ENCODE measurements at places on chromosomes 2 and 18.

DNA sequence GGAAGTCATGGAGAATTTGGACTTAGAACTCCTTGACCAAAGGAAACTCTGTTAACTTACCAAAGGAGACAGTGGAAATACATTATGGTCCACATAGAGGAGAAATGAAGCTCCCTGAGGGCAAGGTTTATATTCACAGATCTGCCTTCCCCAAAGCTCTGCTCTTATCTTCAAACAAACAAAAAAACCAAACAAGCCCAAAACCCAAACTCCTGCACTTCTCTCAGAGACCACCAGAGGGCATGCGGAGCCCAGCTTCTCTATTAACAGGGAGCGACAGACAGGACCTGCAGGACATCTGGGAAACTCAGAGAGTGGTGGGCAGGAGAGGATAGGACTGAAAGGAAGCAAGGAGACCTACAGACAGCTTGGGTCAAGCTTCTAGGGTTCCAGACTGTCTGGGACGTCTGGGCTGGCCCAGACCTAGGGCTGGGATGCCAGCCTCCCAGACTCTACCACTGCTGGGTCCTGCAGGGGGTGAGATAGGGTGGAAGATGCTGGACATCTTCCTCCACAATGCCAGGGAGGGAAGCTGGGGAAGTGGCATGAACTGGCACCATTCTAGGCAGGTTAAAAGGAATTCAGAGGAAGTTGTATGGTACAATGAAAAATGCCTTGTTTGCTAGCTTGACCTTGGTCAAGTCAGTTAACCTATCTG is 4.0 kb upstream of the WNT10A start:
- peak; percentile 80 for DNase-seq

DNA sequence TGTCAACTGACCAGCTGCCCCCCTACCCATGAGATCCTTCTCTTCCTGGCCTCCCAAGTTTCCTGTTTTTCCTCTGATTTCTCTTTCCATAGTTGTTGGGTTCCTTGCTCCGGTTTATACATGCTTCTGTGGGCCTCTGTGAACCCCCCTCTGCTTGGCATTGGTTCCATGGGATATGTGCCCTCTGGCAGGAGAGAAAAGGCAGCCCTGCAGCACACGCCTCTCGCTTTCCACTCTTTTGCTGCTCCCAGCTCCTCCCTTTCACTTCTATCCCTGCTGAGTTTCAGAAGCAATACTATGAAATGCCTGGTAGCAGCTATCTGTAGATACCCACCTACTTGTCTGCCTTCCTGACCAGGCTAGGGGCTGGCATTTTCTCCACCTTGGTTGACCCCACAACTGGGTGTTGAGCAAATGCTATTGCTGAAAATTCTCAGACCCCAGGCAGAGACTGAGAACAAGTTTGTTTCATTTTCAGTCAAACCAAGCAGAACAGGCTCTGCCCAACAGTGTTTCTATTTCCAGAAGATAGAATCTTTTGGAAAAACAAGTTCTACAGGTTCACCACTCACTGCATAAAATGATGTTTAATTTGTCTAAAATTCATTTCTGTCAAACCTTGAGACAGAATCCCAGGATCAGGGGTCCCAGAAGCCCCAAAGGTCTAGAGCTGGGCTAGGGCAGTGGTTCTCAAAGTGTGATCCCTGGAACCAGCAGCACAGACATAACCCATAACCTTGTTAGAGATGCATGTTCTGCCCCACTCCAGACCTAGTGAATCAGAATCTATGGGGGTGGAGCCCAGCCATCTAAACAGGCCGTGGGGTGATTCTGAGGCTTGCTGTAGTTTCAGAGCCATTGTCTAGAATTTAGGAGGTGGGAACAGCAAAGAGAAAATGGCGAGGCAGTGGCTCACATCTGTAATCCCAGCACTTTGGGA is 13.4 kb downstream of the CAPG start:
- DNase-seq = no peak

DNA sequence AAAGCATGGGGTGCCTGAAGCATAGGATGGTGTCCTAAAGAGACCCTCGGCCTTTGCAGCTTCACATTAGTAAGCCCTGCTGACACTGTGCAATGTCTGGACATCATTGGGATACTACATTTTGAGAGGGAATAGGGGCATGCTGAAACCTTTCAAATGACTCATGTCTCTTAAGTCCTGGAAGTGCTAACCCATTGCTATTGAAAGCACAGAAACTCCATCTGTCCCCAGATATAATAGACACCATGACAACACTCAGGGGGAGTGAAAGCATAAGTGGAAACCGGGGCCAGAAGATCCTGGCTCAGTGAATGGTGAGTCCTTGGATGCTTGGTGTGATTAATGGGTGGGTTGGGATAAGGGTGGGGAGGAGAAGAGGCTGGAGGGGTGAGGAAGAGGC is 595.5 kb upstream of the ID2 start:
- no peak for DNase-seq

DNA sequence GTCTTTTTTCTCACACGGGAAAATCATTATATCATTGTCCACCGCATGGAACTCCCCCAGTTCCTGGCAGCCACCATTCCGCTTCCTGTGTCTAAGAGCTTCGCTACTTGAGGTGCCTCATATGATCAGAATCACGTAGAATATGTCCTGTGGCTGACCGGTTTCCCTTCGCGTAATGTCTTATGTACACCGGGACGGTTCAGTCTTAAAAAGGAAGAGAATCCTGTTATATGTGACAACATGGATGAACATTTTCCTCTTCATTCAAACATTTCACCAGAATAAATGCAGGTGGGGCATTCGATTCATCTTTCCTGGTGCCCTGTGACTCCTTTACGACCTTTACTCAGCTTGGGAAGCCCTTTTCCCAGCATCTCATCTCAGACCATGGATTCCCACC is 131.7 kb upstream of the TWIST2 start:
- no peak for DNase-seq

DNA sequence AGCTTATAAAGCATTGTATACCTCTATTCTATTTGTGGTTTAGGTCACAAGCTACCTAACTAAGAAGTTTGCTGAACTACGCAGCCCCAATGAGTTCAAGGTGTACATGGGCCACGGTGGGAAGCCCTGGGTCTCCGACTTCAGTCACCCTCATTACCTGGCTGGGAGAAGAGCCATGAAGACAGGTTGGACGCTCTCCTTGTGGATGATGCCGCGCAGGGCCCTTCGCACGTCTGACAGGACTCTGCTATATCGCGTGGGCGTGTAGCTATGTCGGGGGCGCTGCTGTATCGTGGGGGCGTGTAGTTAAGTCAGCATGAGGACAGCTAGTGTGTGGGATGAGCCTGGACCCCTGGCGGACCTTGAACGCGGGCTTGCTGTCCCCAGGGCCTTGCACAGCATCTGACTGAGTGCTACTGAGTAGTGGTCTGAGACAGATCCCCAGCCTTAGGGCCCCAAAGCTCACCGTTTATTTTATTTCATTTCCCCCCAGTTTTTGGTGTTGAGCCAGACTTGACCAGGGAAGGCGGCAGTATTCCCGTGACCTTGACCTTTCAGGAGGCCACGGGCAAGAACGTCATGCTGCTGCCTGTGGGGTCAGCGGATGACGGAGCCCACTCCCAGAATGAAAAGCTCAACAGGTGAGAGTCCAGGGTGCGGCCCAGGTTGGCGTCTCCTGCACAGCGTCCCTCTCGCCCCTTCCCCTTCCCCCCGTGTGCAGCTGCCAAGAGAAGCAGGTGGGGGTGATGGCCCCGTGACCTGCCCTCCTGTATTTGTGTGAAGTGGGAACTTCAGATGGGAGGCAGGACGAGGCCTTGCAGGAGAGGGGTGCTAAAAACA is 15.6 kb upstream of the CNDP1 start:
- DNase-seq = no peak

DNA sequence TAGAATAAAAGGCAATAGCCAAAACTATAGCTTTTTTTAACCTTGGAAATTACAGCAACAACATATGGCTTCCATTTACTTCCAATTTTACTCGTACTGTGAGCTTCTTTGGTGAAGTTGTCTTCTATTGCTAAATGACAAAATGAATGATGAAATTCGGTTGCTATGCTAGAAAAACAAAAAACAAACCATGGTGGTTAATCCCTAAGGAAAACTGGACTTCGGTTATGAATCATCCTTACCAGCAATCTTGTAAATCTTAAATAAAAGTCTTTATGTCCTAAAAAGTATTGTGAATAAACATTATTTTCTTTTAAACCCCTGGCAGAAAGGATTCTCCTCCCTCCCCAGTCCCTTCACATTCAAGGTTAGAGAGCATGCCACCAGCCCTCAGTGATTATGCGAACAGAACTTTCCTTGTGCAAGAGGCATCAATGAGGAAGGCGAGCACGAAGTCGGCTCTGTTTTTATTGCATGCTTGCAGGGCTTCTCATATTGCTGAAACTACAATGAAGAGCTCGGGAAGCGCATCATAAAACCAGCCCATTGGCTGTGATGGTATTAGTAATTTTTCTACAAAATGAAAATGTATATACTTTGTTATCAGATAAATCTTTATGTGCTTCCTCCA is 62.9 kb downstream of the ZNF521 start:
- no peak for DNase-seq

DNA sequence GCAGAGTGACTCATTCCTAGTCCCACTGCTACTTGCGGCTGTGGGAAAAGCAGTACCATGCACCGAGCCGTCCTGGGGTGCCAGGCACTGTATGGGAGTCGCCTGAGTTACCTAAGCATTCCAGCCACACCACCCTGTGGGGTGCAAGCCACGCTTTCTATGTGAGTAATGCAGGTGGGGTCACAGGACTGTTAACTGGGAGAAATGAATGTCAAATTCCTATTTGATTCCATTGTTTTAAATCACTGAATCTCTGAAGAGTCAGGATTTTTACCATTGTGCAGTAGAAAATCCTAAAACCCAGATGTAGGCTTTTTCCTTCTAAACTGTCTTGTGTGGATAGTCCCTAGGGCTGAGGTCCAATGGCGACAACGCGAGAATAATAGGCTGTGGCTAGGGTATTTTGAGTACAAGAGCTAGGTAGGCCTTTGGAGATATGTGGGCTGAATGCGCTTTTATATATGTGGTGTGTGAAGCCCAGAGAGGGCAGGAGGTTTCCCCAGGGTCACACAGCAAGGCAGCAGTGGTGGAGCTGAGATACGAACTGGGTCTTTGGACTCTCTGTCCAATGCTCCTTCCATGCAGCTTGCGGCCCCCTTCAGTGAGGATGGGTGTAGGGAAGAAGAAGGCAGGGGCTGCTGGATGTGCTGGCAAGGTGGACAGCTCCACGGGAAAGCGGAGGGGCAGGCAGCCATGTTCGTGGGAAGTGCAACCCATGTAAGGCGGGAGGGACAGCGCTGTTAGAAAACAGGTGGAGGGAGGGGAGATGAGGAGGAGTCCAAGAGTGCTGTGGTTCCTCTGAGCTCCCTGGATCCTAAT is 83.2 kb downstream of the DDX1 start:
- no peak for DNase-seq

DNA sequence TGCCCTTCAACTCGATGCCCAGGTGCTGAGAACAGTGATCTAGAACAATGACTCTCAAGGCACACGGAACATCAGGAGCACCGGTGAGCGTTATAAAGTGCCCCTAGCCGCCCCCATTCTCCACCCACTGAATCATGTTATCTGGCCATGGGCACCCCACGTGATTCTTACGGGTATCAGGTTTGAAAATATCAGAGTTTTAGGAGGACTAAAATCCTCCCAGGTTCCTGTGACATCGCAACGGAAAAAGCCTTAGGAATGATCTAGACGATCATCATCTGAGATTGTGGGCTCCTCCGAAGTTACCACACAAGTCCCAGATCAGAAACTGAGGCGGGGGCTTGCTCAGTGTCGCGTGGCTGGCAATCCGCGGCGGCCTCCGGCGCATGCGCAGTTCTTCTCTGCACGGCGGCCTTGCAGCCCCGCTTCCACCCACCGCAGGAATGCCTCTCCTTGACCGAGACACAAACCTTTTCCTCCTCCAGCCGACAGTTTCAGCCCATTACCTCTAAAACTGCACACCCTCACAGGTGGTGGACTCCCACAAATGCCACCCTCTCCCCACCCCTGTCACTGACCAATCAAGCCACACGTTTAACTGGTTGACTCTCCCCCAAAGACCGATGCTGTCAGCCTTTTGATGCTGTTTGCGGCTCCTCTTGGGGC is 5.8 kb upstream of the MRPL33 start:
- peak; percentile 67 for DNase-seq

- DNase-seq = no peak
Measured at GRCh38 chr2:200039724-200040650, 84.6 kb downstream of the MAIP1 start.

DNA sequence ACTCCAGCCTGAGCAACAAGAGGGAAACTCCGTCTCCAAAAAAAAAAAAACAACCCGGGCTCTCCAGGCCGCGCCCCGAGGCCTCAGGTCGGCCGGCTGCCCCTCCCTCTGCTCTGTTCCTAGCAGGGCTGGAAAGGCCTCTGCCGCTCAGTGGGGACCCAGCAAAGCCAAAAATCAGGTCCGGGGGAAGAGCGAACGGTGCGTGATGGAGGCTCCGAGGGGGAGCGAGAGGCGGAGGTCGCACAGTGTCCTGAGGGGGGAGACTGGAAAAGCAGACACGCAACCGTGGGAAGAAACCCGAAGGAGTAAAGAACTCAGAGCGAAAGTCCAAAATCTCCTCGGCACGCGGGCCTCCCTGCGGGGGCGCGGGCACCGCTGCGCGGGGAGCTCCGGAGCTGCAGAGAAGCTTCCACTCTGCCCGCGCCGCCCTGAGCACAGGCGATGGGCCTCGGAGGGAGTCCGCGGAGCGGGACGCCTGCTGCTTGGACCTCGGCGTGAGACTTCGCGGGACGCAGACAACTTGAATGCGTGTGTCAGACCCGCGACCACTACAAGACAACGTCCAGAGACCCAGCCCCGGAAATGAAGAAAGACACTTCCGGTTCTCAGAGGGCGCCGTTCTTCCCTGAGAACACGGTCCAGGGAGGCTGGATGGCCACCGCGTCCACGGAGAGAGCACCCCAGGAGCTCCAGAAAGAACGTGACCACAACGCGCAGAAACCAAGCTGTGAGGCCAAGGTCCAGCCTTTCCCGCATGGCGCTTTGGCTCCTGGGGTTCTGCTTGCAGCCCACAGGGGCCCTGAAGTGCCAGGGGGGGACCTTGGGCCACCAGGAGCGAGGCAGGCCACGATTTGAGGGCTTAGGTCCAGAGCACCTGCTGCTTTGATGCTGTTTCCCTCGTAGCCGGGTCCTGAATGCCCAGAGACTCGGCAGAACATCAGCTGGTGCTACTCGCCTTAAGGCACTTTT is 219.8 kb downstream of the DPP10 start:
- peak; percentile 14 for DNase-seq

- no peak for DNase-seq
Measured at GRCh38 chr2:176158855-176159662, 2.0 kb downstream of the HOXD3 start.

DNA sequence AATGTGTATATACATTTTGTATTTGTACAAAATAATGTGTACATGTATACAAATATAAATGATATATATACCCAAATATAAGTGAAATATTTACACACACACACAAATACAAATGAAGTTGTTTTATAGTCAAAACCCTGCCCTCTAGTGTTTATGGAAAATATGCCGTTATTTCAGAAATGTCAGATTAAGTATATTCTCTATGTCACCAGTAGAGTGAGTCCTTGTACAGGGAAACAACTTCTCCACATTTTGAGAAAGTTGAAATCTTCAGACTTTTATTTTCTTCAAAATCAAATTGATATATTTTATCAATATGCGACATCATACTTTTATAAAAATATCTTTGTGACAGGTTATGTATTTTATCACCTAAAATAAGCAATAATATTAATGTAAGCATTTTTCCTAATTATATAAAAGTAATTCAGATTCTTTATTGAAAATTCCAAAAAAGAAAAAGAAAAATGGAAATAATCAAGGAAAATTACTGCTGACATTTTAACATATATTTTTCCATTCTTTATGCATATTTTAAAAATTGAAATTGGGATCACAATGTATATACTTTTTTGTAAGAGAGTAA is 22.4 kb downstream of the ARL6IP6 start:
- DNase-seq = no peak
